ENCODE measurements at places on chromosomes 2 and 18. TPM values are rescaled to one million over a fixed set of nuclear protein-coding genes. Genes with fewer than 3 reads are reported as not detected.

SERPINB3 gene
- not detected for total RNA-seq

GRCh38 chr2:178072383-178073301, at the start of gene PDE11A:
TSS of gene PDE11A (minus strand) at chr2:178072777. CDS start at chr2:178072437, 340 bp downstream.
- DNase-seq: peak; percentile 71

DCDC2C gene
- not detected for total RNA-seq

COL5A2 gene
- total RNA-seq: 438 TPM

GRCh38 chr2:49286726-49287125, 132.4 kb upstream of the FSHR start:
- DNase-seq: no peak

GRCh38 chr2:15092691-15093090, 460.2 kb downstream of the LRATD1 start:
- no peak for DNase-seq

EVA1A gene
- total RNA-seq: 11.5 TPM

DNA sequence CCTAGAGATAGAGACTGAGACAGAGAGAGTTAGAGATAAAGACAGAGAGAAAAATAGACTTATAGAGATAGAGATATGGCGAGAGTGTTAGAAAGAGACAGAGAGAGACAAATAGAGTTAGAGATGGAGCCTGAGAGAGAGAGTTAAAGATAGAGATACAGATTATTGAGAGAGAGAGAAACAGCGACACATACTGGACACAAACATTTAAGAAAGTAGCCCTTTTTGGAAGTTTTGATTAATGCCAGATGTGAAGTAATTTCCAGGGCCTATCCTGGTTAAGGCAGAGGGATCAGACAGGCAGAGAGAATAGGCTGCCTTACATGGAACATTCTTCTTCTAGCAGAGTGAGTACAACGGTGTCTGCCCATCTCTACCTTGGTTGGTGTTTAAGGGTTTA, 311.6 kb upstream of the CDH7 start:
- no peak for DNase-seq

GRCh38 chr2:112829961-112830681, 6.5 kb downstream of the IL1B start:
- no peak for DNase-seq

GRCh38 chr2:65727816-65728215, 295.4 kb upstream of the SPRED2 start:
- DNase-seq: no peak

TCF23 gene
- total RNA-seq: 0.04 TPM

- DNase-seq: no peak
Measured at GRCh38 chr2:240448387-240449274, 13.2 kb downstream of the GPC1 start.

HOXD4 gene
- total RNA-seq: 0.67 TPM

- DNase-seq: no peak
Measured at GRCh38 chr2:43461453-43462073, 134.3 kb downstream of the THADA start.

DNA sequence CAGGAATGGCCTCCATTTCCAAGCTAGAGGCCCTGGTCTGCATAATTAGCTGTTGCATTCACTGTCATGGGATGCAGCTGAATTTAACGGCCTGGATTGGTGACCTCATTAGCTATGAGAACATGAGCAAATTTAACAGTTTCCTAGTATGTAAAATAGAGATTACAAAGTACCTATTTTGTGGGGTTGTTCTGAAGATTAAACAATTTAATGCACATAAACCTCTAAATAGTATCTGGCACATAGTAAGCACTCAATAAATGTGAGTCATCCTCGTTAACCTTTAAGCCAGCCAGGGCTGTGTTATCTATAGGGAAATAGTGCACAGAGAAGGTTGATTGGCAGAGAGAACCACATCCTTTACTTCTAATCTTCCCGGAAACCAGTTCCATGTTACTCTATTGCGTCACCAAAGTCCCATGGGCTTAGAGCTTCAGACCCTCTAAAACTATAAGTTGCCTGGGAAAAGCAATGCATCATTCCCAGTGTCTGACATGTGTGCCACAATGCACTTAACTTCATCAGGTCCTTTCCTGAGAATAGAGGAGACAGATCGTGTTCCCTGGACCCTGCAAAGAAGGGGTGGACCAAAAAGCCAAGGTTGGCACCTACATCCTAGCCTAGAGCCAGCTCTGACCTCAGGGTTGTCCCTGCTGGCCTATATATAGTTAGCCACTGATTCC, 196.5 kb downstream of the LNPK start:
- DNase-seq: no peak

GRCh38 chr2:161910200-161910599, 163.8 kb downstream of the DPP4 start:
- DNase-seq: no peak

GRCh38 chr2:179332903-179333302, 68.3 kb upstream of the SESTD1 start:
- no peak for DNase-seq

MAL gene
- total RNA-seq: not detected

GRCh38 chr2:131045286-131046027, 47.8 kb downstream of the FAM168B start:
- DNase-seq: peak; percentile 32

DNA sequence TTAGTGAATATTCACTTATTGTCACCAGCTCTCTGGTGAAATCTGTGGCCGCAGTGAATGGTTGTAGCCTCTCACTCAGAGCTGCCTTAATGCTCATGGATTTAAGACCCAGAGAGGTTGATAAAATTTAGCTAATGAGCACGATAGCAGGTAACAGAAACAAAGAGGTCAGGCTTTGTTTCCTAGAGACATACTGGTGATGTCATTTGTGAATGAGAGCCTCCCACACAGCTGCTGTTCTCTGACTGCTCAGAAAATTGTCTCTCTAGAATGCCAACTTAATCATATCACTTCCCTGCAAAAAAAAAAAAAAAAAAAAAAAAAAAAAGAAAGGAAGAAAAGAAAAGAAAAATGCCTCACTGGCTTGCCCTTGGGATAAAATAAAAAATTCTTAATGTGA, 411.7 kb upstream of the MYT1L start:
- no peak for DNase-seq

SMAD4 gene
- total RNA-seq: 148 TPM

RAB27B gene
- total RNA-seq: 1.3 TPM

RUFY4 gene
- not detected for total RNA-seq
